ENCODE measurements at places on chromosomes 11 and 22. TPM values are rescaled to one million over a fixed set of nuclear protein-coding genes. Genes with fewer than 3 reads are reported as not detected.

- no peak for DNase-seq
- no peaks in the 10 kb centered on the region for H3K36me3 ChIP-seq
These were observed 47.6 kb downstream of the PHF21A start for GRCh38 chr11:46073632-46074031.

GRCh38 chr11:72793076-72793424, 797 bp downstream of the STARD10 start:
- peaks cover 31% of the 10 kb centered on the region for H3K4me1 ChIP-seq
- DNase-seq, result no peak
- no peaks in the 10 kb centered on the region for H3K27me3 ChIP-seq

GUCY1A2 gene
- not detected for total RNA-seq

DNA sequence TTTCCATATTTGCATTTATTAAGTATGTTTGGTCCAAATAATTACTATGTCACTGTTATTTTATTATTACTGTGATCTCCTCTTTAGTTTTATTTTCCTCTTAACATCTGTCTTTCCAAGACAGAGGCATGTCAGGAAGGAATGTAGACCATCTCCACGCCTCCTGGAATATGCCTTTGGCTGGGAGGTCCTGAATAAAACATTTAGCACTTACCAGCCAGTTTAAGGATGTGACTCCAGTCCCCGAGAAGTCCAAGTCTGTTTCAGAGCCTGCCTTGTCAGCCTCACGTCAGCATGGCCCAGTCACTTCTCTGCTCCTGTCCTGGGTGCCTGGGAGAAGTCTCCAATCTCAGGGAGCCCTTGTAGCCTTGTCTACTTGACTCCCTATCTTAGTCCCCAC, 74.5 kb downstream of the NCAM1 start:
- no peaks in the 10 kb centered on the region for H3K27me3 ChIP-seq
- H3K36me3 ChIP-seq, result no peaks in the 10 kb centered on the region
- no peaks in the 10 kb centered on the region for H3K4me1 ChIP-seq
- no peak for DNase-seq
- no peak overlapping the region for H3K27ac ChIP-seq

DNA sequence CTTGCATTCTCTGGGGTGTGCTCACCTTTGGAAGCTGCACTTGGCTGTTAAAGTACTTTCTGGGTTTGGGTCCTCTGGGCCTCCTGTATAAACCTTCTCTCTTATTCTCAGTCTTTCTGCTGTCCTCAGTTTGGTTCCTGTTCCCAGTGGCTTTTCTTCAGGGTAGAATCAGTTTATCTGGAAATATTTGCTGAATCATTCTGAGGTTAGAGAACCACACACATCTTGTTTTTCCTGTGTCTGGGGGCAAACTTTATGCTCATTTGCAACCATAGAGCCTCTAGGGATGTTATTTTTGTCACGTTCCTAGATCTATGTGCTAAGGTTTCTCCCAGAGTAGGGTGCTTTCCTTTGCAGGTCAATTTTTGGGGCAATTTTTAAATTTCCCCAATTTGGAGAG, 224.3 kb upstream of the C11orf87 start:
- no peak overlapping the region for H3K4me3 ChIP-seq
- H3K36me3 ChIP-seq, result no peaks in the 10 kb centered on the region
- DNase-seq, result no peak
- 0 out of 2 replicates have a peak, but pooled peaks cover 6% of the 10 kb centered on the region for H3K4me1 ChIP-seq

DNA sequence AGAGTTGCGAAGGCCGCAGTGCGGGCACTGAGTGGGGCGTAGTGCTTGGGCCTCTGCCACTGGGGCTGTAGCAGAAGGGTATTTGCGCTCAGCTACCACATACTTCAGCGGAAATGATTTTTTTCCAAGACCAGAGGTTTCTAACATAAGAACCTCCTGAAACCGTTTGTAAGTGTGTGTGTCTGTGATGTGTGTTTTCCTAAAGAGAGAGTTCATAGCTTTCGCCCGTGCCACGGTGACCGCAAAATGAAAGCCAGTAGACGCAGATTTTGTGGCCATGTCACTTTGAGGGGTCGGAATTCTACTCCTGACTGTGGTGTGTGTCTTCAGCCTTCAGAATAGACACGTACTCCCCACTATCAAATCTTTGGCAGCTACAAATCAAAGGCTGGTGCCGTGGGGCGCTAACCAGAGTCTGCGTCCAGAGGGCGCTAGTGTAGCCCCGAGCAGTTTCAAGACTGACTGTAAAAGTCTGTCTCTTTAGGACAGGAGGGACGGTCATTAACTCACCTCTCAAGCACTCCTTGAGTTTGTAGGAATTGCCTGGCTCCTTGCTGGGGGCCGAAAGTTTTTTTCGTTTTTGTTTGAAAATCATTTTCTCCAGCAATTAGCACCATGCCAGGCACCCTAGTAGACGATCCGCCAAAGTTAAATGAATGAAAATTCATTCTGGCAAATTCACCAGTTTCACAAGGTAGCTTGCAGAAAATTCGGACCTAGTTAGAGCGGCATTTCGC, 2.5 kb upstream of the CALCA start:
- no peaks in the 10 kb centered on the region for H3K4me1 ChIP-seq
- H3K27ac ChIP-seq, result no peak overlapping the region
- peaks cover 37% of the 10 kb centered on the region for H3K27me3 ChIP-seq
- peak; percentile 47 for DNase-seq
- no peaks in the 10 kb centered on the region for H3K36me3 ChIP-seq
- H3K4me3 ChIP-seq, result no peak overlapping the region

TEX54 gene
- total RNA-seq, result not detected

NNMT gene
- total RNA-seq, result 23.3 TPM

- no peak for DNase-seq
- no peak overlapping the region for H3K27ac ChIP-seq
- peaks cover 29% of the 10 kb centered on the region for H3K27me3 ChIP-seq
- peaks cover 17% of the 10 kb centered on the region for H3K4me1 ChIP-seq
- no peaks in the 10 kb centered on the region for H3K36me3 ChIP-seq
These were observed 2.9 kb downstream of the YPEL4 start for GRCh38 chr11:57646799-57647303.

KDM2A gene
- 65.3 TPM for total RNA-seq

GRCh38 chr11:86193297-86194095, 51.1 kb upstream of the EED start:
- peak overlapping the region; percentile 60 for H3K4me3 ChIP-seq
- no peak overlapping the region for H3K27ac ChIP-seq
- peak; percentile 78 for DNase-seq
- H3K36me3 ChIP-seq, result no peaks in the 10 kb centered on the region

DNA sequence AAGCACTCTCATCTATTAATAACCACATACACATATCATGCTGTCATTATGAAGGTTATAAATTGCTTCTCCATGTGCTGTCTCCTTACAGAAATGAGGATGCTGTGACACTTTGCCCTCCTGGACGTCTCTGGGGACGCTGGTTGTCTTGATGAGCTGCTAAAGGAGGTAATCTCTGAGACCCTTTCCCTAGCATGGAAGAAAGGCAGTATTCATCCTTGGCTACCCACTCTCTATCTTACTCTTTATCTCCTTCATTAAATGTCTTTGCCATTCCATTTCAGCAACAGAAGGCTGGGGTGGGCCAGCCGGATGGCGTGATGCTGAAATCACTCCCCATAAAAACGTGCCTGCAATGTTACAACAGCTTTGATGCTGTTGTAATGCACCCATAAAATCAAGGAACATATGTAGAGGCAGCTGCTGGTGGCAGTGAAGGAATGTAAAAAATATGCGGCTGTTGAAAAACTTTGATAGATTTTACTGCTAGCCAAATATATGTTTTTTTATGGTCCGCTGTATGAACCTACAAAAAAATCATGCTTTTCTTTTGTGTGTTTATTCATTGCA, 715.1 kb upstream of the API5 start:
- no peaks in the 10 kb centered on the region for H3K4me1 ChIP-seq
- H3K27me3 ChIP-seq, result no peaks in the 10 kb centered on the region
- DNase-seq, result no peak
- H3K36me3 ChIP-seq, result no peaks in the 10 kb centered on the region
- no peak overlapping the region for H3K4me3 ChIP-seq

KCNQ1 gene
- 0.40 TPM for total RNA-seq
